GM19239 (cell line): ENCODE measurements at places on chromosomes 5 and 9.

DNA sequence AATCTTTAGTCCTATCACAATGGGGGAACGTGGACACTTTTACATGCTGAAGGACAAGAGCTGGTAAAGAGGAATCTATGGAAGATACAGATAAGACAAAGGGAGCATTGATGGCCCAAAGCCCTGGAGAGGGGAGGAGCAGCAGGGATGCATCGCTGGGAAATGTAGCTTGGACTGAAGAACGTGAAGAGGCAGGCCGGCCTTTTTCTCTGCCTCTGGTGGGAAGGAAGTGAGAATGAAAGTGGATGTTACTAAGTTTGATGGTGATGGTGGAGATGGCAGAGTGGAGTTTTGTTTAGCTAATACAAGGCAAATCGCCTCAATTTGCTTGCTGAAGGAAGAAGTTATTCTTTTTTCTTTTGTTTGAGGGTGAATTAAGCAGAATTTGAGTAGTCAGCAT, 124.6 kb upstream of the TAF11L2 start:
- no peak for DNase-seq

- no peak for DNase-seq
These were observed 40.2 kb downstream of the RXRA start for GRCh38 chr9:134366223-134367031.

DNA sequence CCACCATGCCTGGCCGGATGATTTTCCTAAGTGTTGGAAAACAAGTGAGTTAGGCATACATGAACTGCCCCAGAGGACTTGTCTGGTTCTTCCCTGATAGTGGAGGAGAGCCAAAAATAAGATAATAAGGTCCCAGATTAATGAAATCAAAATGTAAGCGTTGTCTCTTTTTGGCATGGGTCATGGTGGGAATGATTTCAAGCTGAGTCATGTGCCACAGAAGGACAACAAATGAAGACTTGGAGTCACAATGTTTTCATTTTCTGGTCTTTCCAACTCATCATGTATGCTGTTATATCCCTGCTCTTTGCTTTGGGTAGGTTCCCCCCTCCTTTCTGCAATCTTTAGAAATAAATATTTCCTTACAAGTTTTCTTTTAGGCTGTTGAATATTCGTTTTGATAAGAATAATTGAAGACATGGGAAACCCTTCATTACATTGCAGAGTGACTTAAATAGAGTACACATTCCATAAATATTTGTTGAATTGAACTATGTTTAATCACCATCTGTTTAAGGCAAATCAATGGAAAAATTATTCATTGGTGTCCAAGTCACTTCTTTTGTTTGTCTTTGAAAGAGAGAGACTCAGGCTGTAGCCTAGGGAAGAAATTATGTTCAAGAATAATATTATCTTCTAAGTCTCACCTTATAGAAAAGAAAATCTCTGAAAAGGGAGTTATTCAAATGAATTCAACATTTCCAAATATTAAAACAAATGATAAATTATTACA, 196.3 kb downstream of the CSNK1G3 start:
- DNase-seq, result no peak

- DNase-seq, result no peak
These were observed 133.8 kb downstream of the SPOCK1 start for GRCh38 chr5:137365126-137365865.

GRCh38 chr5:157709346-157709745, 21.9 kb upstream of the THG1L start:
- no peak for DNase-seq
